ENCODE measurements at places on chromosomes 2 and 18. TPM values are rescaled to one million over a fixed set of nuclear protein-coding genes. Genes with fewer than 3 reads are reported as not detected.
A peak's percentile ranks its signal among the peaks of the same experiment; 100 is the strongest.

The CD8B2 gene
- total RNA-seq: not detected

DNA sequence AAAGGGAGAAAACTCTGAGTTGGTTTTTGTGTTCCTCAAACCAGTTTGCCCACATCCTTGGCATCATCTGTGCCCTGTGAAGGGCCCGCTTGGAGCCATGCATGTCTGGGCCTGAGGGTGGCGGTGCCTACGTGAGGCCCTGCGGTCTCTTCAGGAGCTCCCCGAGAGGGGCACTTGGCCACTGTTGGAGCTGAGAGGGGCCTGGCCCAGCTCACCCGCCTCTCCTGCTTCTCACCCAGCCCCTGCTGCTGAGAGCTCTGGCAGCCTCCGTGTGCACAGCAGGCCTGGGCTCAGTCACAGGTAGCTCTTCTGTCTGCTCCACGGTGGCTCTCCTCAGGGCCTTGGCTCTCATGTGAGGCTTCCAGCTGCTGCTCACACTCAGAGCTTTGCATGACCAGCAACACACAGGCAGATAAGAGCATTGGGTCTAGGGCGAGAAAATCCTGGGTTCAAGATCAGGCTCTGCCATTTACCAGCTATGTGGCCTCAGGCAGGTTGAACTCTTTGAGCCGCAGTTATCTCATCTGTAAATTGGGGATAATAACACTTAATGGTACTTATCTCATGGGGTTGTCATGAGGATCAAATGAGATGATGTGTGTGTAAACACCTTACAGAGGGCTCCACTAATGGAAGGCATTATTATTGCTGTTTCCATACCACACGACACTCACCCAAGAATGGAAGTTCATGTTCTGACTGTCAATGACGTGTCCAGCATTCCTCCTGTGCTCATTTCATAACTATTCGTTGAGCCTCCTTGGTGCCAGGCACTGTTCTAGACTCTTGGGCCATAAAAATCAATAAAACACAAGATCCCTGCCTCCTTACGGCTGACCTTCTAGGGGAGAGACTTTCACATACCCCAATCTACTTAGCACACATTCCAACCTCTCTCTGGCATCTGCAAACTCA, 41.6 kb upstream of the PLB1 start:
- H3K27ac ChIP-seq: peak overlapping the region; percentile 50
- H3K36me3 ChIP-seq: no peaks in the 10 kb centered on the region
- H3K4me1 ChIP-seq: peaks cover 4% of the 10 kb centered on the region
- H3K4me3 ChIP-seq: no peak overlapping the region
- H3K27me3 ChIP-seq: no peaks in the 10 kb centered on the region
- DNase-seq: peak; percentile 62

DNA sequence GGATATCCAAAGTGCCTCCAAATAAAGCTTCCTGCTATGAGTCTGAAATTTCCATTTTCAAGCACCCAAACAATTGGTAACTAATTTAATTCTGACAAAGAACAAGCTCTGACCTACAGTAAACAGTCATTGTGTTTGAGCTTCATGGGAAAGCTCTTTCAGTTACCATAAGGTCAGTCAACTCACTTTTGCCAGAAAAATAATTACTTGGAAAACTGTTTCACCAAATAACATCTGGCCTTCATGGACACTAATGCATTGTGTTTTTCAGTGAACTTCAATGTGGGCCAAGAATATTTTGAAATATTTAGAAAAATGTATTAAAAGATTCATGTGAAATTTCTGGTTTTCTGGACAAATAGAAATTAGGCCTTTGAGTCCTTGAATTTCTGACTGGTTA, 369.9 kb downstream of the GALR1 start:
- H3K36me3 ChIP-seq: no peaks in the 10 kb centered on the region
- H3K27me3 ChIP-seq: no peaks in the 10 kb centered on the region
- no peak overlapping the region for H3K4me3 ChIP-seq
- no peak for DNase-seq
- H3K27ac ChIP-seq: no peak overlapping the region

The GATA6 gene
- total RNA-seq: 11.1 TPM

DNA sequence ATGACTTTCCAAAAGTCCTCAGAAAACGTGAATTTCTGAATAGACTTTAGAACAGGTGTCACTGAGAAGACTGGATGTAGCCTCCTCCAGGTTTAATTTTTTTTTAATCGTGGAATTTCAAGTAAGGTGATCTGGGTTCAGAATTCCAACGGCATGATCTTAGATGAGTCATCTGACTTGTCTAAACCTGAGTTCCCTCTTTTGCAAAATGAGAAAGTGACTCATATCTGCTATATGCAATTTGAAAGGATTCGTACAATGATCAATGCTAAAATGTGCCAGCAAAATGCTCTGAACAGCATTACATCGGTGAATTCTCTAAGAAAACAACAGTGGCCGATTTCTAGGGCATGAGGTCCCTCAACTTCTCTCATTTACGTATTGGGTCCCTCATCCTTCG, 69.1 kb upstream of the ZNF516 start:
- no peak overlapping the region for H3K4me3 ChIP-seq
- H3K27ac ChIP-seq: peak overlapping the region; percentile 89
- DNase-seq: no peak
- no peaks in the 10 kb centered on the region for H3K4me1 ChIP-seq

- H3K27ac ChIP-seq: no peak overlapping the region
- no peaks in the 10 kb centered on the region for H3K4me1 ChIP-seq
- H3K27me3 ChIP-seq: no peaks in the 10 kb centered on the region
- no peak overlapping the region for H3K4me3 ChIP-seq
- no peak for DNase-seq
- H3K36me3 ChIP-seq: no peaks in the 10 kb centered on the region
Observed at GRCh38 chr2:142300517-142300916, 169.7 kb upstream of the LRP1B start.

The RFTN2 gene
- 21.1 TPM for total RNA-seq

The DNAJC5G gene
- not detected for total RNA-seq

GRCh38 chr2:59462422-59463197, 1090.8 kb downstream of the BCL11A start:
- no peak overlapping the region for H3K4me3 ChIP-seq
- H3K27ac ChIP-seq: no peak overlapping the region

GRCh38 chr18:33606621-33607020, 28.6 kb downstream of the ASXL3 start:
- no peaks in the 10 kb centered on the region for H3K27me3 ChIP-seq
- H3K27ac ChIP-seq: no peak overlapping the region
- no peak for DNase-seq
- no peaks in the 10 kb centered on the region for H3K36me3 ChIP-seq

DNA sequence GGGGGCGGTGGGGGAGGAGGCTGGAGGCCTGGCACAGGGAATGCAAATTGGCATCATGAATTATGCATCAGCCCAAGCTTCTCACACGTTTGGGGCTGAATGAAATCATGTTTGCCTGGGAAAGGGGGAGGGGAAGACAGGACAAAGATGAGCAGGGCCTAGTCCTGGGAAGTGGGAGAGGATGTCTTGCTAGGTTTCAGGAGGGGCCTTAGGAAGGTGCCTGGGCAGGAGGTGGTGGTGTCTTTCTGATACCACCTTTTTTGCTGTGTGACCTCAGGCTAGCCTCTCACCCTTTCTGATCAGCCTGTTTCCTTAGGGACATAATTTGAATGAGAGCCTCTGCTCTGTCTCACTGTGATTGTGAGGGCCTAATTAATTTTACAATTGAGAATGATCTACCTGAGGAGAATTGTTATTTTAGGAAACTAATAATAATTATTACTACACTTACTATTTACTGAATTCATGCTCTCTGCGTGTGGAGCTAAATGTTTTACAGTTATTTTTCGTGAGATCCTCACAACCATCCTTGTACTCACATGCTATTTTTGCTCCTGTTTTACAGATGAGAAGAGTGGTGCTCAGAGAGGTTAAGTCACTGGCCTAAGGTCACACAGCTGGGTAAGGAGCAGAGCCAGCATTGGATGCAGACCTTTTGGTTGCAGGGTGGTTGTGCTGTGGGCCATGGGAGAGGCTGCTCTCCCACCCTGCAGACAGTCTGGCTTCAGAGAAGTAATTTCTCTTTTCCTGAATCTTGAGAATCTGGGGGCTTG, 39.6 kb downstream of the INHBB start:
- no peak for DNase-seq
- no peak overlapping the region for H3K4me3 ChIP-seq
- no peaks in the 10 kb centered on the region for H3K27me3 ChIP-seq
- H3K36me3 ChIP-seq: no peaks in the 10 kb centered on the region
- no peaks in the 10 kb centered on the region for H3K4me1 ChIP-seq

DNA sequence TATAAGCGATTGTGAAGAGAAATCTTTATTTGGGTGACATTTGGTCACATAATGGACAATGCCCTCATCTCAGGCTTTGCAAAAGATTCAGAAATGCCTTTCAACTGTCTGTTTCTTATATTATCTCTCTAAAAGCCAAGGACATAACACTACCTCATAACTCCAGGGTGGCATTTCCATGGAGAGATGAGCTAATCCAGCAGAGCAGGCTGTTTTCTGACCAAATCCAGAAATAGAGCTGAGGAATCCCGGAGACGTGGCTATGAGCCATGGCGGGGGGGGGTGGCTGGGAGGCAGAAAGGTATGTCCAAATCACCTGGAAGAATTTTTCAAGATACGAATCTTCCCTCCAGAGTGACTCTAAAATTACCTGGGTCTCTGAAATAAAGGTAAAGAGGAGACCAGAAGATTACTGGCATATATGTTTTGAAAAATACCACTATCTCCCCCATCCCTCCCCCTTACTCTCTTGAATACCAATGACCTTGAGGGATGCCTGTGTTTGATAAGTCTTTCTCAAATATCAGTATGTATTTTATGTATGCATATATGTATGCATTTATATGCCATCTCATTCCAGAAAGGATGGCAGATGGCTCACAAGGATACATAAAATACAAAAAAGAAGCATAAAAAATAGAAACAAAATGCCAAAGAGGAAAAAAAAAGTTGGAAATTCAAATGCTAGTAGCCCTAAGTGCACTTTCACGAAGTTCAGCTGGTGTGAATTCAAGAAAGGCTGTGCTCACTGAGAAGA, 296.0 kb upstream of the MGAT5 start:
- no peak for DNase-seq
- H3K36me3 ChIP-seq: no peaks in the 10 kb centered on the region
- H3K27me3 ChIP-seq: no peaks in the 10 kb centered on the region
- H3K27ac ChIP-seq: no peak overlapping the region
- no peaks in the 10 kb centered on the region for H3K4me1 ChIP-seq
- H3K4me3 ChIP-seq: no peak overlapping the region

DNA sequence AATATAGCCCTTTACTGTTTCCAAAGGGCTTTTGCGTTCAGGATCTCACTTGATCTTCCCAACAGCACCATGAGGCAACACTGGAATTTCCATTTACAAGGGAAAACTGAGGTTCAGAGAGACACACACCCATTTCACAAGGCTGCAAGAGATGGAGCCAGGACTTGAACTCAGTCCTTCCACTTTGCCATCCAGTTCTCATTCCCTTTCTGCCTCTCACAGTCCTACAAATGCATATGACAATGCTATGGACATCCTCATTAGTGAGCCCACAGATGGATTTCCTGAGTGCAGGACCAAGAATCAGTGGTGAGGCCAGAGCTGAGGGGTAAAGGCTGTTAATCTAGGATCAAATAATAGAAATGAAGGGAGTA, 136.1 kb upstream of the MYCN start:
- no peak overlapping the region for H3K4me3 ChIP-seq
- DNase-seq: no peak
- no peaks in the 10 kb centered on the region for H3K4me1 ChIP-seq
- H3K27ac ChIP-seq: no peak overlapping the region

The DUSP19 gene
- total RNA-seq: 1.9 TPM

The ANKRD30BL gene
- total RNA-seq: 1.5 TPM

DNA sequence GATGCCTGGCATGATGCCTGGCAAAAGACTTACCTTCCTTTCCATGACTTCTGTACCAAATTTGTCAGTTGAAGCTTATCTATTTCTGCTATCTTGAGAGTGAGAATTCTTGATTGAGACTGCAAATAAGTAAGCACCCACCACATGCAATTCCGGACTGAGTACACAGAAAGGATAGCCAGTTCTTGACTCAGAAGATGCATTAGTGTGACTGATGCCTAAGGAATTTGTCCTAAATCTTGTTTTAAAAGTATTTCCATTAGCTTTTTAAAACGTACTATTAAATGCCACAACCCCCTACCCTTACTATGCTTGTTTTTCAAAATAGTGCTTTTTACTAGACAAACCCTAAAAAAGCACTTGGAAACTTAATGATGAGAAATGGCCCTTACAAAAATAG, 545 bp downstream of the MPP4 start:
- no peaks in the 10 kb centered on the region for H3K36me3 ChIP-seq
- no peak overlapping the region for H3K4me3 ChIP-seq
- peak overlapping the region; percentile 28 for H3K27ac ChIP-seq
- no peak for DNase-seq

DNA sequence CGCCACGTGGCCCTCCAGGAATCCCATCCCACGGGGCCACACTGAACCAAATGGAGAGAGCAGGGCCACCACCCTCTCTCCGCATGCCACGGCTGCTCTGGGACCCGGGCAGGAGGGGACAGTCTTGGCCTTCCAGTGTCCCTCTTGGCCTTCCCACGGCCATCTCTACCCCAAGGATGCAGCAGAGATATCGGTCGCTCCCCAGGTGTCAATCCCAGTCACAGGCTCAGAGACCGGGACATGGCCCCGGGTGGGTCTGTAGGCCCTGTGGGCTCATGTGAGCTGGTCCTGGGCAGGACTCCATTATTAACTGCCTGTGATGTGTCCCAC, 15.3 kb downstream of the CAPN10 start:
- no peaks in the 10 kb centered on the region for H3K36me3 ChIP-seq
- no peak overlapping the region for H3K27ac ChIP-seq
- H3K4me1 ChIP-seq: no peaks in the 10 kb centered on the region
- no peak for DNase-seq

GRCh38 chr18:13269013-13269280, 50.4 kb downstream of the LDLRAD4 start:
- H3K36me3 ChIP-seq: no peaks in the 10 kb centered on the region
- H3K27ac ChIP-seq: peak overlapping the region; percentile 94
- no peak for DNase-seq
- H3K27me3 ChIP-seq: no peaks in the 10 kb centered on the region
- H3K4me1 ChIP-seq: peaks cover 13% of the 10 kb centered on the region

DNA sequence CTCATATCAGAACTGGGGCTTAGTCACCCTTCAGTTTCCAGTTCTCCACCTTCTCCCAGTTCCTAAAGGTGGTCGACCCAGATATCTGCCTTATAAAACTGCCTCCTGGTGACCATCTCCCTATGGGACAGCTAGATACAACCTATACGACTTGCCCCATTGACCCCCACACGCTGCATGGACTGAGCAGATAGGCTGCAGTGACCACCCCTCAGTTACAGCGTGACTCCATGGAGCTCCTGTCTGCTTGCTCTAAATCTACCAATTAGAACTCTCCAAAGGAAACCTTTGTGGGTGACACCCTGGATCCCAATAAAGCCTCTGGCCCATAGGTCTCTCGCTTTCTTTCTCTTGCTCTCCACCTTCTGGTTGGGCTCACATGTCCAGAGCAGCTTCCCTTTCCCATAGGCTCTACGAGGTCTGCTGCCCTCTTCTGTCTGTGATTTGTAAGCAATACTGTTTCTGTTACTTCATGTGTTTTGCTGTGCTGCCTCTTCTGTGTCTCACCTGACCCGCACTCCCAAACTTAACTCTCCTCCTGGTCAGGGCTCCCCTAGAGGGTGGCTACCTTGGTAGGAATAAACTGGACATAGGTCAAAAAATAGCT, 971.3 kb upstream of the FAM98A start:
- H3K4me1 ChIP-seq: no peaks in the 10 kb centered on the region
- H3K36me3 ChIP-seq: no peaks in the 10 kb centered on the region
- no peaks in the 10 kb centered on the region for H3K27me3 ChIP-seq
- no peak overlapping the region for H3K4me3 ChIP-seq
- DNase-seq: no peak

The RUFY4 gene
- total RNA-seq: 2.8 TPM

All from breast epithelium (tissue), 4 donors.